Activated naive CD4-positive, alpha-beta T cell treated with anti-CD3 and anti-CD28 coated beads, Interleukin-2, amount 10 ng/mL, durations not matched to agents 7 days and 5 days (primary cell): ENCODE measurements at places on chromosomes 16 and 17.

GRCh38 chr17:82320140-82320840 is 2.9 kb upstream of the CD7 start:
- DNase-seq, result no peak

GRCh38 chr17:64158406-64158805 is 28.5 kb upstream of the ERN1 start:
- DNase-seq, result no peak

DNA sequence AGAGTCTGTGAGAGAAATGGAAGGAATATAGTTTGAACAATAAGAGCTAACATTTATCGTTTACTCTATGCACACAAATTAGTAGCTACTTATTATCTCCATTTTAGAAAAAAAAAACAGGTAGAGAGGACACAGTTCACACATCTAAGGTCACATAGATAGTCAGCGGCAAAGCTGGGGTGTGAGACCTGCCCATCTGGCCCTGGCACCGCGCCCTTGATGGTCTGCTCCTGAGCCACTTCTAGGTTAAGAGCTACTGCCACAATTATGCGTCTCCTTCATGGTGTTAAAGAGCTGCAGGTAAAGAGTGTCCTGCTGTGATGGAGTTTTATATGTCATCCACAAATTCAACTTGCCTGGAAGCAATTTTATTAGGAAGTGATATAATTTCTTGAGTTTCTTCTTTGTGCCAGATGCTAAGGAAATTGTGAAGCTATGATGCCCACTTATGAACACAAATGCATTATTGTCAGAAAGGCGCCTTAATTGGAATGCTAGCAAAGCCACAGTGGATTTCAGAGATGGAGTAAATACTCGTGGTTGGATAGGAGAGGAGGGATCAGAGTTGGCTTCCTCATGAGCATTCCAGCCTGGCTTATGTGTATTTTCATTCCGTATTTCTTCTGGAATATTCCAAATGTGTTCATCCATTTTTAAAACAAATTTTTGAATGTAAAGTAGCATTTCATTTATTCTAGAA is 21.3 kb upstream of the MFSD6L start:
- DNase-seq, result no peak

- no peak for DNase-seq
These were observed 175.3 kb upstream of the FAM20A start for GRCh38 chr17:68776451-68776850.

GRCh38 chr16:48374255-48374654 is 11.0 kb downstream of the SIAH1 start:
- no peak for DNase-seq
